ENCODE measurements at places on chromosomes 11 and 22. TPM values are rescaled to one million over a fixed set of nuclear protein-coding genes. Genes with fewer than 3 reads are reported as not detected.

DNA sequence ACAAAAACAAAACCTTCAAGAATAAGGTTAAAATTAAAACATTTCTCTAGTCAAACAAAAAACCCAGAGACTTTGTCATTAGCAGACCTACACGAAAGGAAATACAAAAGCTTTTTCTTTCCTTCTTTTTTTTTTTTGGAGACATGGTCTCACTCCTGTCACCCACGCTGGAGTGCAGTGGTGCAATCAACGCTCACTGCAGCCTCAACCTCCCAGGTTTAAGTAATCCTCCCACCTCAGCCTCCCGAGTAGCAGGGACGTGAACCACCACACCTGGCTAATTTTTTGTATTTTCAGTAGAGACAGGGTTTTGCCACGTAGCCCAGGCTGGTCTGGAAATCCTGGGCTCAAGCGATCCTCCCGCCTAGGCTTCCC lies 30.5 kb downstream of the PLA2G6 start:
- no peak for DNase-seq

OR5B21 gene
- total RNA-seq: not detected

SCUBE1 gene
- not detected for total RNA-seq

GRCh38 chr22:19631899-19632667 lies 82.2 kb upstream of the SEPTIN5 start:
- no peak for DNase-seq

DNA sequence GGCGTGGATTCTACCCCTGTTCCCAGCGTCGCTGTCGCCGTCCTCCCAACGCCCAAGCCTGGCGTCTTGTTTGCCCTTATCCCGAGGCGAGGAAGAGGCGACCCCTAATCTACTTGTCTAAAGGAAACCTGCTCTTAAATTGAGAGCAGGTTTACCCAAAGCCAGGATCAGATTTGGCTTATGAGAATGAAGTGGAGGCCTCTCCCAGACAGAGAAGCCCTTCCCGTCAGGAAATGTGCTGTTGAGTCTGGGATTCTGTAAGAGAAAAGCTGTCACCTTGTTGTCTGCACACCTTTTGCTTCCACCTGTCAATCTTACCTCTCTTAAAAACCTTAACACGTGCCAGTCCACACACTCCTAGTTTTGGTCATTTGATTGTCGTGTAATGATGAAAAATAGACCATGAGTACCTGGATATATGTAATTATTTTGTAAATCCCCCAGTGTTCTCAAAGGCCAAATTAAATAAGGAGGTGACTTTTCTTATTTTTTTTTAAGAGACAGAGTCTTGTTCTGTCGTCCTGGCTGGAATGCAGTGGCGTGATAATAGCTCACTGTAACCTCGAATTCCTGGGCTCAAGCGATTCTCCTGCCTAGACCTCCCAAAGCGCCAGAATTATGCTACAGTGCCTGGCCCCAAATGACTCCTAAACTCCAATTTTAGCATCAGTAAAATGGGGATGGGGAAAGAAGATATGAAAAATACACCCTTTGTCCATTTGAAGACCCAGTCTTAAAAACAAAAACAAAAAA lies 627 bp downstream of the GTF2H1 start:
- DNase-seq: no peak

- no peak for DNase-seq
Measured at GRCh38 chr11:7577291-7578190, 63.7 kb downstream of the PPFIBP2 start.

GRCh38 chr11:21635394-21636145 lies 557.3 kb upstream of the ANO5 start:
- DNase-seq: no peak

- DNase-seq: no peak
Measured at GRCh38 chr22:37173709-37174108, 14.3 kb downstream of the C1QTNF6 start.

GRCh38 chr11:118837868-118838267 lies 45.8 kb upstream of the CXCR5 start:
- no peak for DNase-seq

DNA sequence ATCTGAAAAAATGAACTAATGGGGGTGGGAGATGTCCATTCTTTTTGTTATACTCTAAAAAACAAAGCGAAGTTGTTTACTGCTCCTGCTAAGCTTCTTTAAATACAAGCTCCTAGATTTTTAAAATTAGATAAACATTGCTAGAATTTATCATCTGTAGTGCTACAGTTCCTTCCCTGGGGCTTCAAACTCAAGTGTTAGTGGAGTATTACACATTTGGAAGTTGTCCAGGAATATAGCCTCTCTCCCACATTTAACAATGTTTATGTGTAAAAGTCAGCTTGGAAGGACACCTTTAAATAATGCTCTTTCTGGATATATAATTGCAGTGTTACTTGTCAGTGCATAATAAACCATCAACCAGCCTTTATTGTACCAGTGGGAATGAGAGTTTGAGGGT lies 155.5 kb downstream of the SPON1 start:
- no peak for DNase-seq

B4GALNT4 gene
- 16.2 TPM for total RNA-seq

MOGAT2 gene
- not detected for total RNA-seq

DNA sequence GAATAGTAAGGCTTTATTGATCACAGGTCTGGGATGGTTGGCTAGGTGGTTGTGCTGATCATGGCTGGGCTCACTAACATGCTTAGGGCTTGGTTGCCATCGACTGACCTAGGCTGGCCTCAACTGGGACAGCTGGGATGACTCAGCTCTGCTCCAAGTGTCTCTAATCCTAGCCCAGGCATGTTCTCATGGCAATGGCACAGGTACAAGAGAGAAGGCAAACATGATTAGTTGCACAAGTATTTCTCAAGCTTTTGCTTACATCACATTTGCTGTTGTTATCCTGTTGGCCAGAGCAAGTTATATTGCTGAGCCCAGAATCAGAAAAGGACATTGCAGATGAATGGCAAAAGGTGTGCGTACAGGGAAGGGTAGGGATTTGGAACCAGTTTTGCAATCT lies 68.5 kb upstream of the SLC35C1 start:
- DNase-seq: peak; percentile 95

- peak; percentile 89 for DNase-seq
Measured at GRCh38 chr11:13261591-13262061, 16.0 kb upstream of the BMAL1 start.
